ENCODE measurements at places on chromosomes 16 and 17.

DNA sequence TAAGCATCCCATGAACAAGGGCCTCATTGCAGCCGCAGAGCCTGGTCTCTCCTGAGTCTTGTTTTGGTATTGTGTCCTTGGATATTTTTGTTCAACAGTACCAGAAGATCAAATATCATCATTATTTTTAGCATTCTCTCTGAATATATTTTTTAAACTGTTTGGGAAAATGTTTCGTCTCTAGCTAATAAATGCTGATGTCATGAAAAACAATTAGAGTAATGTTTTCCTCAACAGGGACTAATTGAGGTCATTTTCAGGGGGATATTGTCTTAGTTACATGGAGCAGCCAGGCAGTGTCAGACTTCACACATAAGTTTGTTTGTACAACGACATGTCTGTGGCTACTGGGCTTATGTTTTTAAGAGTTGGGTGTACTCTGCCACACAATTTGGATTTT is 805.3 kb upstream of the SOX9 start:
- no peak for DNase-seq

- DNase-seq: no peak
These were observed 9.9 kb downstream of the FOXJ1 start for GRCh38 chr17:76131051-76131691.

DNA sequence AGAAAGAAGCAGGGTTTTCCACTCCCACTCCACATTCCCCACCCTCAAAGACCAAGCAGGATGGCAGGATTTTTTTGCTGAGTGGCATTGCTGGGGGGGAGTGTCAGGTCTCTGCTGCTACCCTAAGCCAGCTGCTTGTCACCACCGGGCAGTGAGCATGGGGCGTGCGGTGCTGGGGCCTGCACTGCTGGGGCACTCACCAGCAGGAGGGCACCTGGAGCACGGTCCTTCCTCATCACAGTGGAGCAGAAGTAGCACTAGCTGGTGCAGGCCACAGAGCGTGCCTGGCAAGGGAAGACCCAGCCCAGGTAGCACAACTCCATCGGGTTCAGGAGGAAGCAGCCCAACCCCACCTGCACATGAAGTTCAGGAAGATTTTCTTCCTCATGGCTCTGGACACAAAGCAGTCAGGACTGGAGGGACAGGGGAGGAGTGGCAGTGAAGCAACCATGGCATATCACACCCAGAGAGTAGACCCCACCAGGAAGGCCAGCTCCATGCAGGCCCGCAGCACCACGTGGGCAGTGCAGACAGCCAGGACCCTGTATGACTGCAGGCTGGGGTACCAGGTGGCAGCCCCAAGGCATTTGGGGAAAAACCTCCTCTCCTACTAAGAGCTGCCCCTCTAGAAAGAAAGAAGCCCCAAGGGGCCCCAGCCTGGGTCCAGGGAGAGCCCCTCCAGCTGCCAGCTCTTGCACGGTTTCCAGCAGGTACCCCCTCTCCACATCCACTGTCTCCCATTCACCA is 16.7 kb upstream of the MYO18A start:
- DNase-seq: no peak

GRCh38 chr17:77287432-77288068 is 146.8 kb downstream of the SEC14L1 start:
- peak; percentile 65 for DNase-seq

DNA sequence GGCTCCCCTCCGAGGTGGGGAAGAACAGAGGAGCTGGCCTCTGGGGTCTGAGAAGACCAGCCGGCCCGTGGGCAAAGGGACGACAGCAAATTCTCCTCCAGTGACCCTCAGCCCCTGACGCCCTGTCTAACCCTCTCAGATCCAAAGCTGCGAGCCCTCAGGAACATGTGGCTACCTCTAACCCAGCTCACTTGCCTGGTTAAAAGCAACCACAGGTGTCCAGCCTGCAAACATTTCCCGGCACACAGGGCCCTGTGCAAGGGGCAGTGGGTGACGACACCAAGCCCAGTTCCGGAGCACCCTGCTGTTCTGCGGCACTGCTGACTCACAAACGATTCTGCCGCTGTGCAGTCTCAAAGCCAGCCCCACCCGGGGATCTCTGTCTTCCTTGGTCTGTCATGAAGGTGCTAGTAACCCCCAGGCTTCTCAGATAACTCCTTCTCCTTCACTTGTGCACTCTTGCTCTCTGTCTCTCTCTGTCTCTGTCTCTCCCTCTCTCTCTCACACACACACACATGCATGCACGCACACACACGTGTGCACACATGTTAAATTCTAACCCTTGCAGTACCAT is 23.0 kb downstream of the WNT3 start:
- no peak for DNase-seq

DNA sequence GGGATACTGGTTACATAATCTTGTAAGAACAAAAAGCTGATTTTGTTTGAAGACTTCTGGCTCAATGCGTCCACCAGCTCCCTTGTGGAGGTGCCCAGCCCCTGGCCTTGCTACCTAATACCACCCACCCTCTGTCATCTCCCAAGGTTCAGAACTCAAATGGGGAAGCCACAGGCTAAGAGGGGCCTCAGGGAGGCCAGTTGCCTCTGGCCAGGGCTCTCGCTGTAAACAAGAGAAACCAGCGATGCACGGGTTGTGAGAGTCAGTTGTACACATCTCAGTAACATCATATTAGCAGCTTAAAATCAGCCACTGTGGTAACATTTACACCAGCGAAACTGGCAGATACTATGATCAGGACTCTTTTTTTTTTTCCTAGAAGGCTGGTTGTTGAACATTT is 6.0 kb downstream of the TEKT5 start:
- DNase-seq: no peak

DNA sequence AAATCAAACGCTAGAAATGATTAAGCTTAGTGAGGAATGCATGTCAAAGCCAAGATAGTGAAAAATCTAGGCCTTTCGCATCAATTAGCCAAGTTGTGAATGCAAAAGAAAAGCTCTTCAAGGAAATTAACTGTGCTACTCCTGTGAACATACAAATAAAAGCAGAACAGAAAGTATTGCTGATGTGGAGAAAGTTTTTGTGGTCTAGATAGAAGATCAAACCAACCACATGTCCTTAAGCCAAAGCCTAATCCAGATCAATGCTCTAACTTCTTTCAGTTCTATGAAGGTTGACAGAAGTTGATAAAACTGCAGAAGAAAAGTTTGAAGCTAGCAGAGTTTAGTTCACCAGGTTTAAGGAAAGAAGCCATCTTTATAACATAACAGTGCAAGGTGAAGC is 1044.6 kb downstream of the CDH11 start:
- no peak for DNase-seq

GRCh38 chr17:78737332-78737731 is 44.7 kb downstream of the CYTH1 start:
- DNase-seq: no peak

- DNase-seq: no peak
These were observed 277.6 kb downstream of the CBLN1 start for GRCh38 chr16:49003992-49004391.

- no peak for DNase-seq
These were observed 17.5 kb downstream of the ANKRD40 start for GRCh38 chr17:50689956-50690886.

DNA sequence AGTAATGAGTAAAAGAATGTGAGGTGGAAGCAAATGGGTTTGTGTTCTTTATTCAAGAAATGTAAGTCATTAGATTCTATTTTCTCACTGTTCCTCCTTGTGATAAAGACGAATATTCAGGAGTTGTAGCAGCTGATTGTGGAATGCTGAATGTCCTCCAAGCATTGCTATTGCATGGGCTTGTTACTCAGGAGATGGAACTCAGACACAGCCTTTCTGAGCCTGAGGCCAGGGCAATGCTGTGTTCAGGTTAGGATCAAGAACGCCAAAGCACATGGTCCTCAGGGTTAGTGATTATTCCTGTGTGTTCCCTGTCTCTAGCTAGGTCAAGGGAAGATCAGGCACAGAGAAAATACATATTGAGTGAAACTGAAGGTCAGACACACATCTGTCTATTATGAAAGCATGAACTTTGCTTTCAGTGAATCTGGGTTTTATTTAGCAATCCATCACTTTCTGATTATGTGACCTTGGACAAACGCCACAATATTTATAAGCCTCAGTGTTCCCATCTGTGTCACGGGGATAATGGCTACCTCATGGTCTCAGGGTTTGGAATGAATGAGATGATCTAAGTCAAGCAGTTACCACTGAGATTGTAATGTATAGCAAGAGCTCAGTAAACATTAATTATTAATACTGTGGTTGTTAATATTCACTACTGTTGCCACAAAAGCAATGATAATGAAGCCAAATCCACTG is 426.8 kb upstream of the DYNLRB2 start:
- no peak for DNase-seq

DNA sequence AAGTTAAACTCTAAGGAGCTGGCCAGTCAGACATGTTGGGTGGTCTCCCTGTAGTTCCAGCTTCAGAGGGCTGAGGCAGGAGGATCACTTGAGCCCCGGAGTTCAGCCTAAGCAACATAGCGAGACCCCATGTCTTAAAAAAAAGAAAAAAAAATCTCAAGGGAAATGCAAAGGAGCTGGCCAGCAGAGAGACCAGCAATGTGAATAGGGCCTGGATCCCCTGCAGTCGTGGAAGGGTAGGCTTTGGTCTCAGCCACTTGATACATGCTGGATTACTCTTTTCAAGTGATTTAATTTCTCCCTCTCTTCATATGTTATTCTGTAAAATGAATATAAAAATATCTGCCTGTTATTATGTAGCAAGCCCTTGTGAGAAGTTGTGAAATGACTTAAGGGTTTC is 207.7 kb downstream of the SPECC1 start:
- DNase-seq: no peak

DNA sequence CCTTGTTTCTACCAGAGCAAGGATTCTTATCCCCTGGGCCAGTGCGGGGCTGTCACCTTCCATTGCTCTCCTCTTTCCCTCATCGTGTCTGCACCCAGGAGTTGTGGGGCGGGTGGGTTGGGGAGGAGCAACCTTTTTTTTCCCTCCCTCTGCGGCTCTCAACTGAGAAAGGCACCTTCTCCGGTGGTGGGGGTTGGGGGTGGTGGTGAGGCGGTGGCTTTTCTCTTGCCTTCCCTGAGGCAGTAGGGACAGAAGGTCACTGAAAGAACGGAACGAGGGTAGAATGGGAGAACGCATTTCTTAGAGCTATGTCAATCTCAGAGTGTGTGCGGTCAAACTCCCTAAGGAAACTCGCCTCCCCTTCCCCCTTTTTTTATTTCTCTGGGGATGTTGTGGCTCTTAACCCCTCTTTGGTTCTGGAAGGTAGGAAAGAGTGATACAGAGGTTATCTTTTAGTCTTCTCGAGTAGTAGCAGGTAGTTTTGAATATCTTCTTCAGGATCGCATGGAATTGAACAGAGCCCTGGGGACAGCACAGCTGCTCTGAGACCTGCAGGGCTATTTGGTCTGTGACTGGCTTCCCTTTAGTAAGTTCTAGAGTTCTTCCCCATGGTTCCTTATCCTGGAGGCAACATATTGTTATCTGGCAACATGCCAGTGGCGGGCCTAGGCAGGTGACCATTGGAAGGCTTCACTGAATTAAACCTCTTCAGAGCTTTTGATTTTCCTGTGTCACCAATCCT is 994 bp downstream of the CLTC start:
- no peak for DNase-seq

GRCh38 chr17:8237175-8237574 is 10.7 kb downstream of the CTC1 start:
- DNase-seq: no peak

GRCh38 chr17:48541577-48542113 is 3.3 kb downstream of the HOXB2 start:
- peak; percentile 91 for DNase-seq

- DNase-seq: no peak
These were observed 289.7 kb upstream of the ZFHX3 start for GRCh38 chr16:73337373-73338296.

DNA sequence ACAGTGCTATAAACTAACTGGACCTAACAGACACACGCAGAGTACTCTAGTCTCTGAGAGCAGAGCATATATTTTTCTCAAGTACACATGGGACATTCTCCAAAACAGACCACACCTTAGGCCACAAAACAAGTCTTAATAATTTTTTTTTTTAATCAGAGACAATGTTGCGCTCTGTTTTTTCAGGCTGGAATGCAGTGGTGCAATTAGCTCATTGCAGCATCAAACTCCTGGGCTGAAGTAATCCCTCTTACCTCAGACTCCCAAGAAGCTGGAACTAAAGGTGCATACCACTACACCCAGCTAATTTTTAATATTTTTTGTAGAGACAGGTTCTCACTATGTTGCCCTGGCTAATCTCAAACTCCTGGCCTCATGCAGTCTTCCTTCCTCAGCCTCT is 37.7 kb downstream of the ULK2 start:
- no peak for DNase-seq

DNA sequence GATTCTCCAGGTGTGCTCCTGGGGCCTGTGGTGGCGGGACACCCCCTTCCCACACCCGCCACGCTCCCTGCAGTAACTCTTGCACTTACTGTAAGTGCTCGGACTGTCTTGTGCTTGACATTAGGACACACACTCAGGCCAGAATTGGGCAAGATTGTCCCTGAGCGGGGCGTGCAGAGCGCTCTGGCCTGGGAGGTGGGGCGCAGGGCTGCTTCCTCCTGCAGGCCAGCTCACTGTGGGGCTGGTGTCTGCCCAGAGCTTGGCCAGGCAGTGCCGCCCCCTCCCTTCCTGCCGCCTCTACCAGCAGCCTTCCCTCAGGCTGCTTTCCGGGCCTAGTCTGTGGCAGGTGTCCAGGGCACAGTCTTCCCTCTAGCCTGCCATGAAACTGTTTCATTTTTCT is 6.1 kb upstream of the ATP6V0C start:
- peak; percentile 85 for DNase-seq

DNA sequence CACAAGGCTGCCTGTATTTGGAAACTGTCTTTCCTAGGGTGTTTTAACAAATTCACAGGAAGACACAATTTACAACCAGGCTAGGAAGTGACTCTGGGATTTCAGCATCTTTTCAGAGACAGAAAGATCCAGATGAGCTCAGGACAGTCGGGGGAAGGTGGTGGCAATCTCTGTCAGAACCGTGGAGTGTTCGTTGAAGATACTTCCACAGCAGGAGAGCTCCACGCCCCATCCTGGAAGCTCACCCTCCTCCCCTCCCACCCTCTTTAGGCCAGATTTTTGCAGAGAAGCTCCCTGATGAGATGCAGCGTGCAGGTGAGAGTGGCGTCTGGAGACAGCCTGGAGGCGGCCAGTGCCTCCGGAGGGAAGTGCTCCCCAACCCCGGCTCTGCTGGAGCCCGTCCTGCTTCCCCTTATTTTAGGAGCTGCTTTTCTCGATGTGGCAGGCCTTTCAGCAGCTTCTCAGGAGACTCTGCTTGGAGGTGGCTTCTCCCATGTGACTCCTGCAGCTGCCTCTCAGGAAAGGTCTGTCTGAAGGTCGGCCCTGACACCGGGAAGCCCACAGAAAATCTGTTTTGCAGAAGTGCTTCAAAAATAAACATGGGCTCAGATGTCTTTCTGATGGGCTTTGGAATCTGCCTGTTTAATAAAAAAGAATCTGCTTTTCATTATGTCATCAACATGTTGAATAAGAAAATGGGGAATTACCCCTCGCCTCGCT is 186.4 kb upstream of the CHMP6 start:
- DNase-seq: no peak

All from right cardiac atrium (tissue), 5 donors.